ENCODE measurements at places on chromosomes 7 and 10. TPM values are rescaled to one million over a fixed set of nuclear protein-coding genes. Genes with fewer than 3 reads are reported as not detected.

DNA sequence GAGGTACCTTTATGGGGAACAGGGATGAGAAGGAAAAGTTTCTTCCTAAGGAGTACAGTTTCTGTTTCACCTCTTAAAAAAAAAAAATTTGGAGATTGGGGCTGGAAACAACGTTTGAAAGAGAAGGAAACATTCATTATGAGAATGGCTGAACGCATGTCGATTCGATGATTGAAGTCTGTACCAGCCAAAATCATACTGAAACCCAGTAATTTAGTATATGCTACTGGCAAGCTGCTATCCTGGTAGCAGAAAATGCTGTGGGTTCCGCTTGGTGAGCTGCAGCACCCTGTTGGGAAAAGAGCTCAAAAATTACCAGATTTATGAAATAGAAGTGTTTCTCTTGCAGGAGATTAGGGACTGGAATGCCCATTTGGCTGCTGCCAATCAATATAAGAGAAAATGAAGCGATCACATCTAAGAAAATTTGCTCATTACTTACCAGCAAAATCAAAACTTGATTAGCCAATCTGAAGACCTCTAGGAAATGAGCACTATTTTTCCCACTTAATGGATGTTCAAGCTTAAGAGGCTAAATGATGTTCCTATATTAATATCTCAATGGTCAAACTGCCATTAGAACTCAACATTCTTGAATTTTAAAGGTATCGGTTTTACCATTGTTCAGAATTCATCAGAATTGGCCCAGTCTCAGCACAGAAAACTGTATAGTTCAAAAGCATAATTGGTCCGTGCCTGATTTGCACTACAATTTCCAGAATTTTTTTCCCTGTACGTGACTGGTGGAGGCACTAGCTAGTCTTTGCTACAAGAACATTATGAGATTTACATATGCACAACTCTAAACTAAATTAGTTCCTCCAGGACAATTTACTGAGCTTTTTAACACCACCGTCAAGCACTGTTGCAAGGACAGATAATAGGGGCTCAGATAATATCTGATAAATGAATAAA is 1.2 kb upstream of the ITGB1 start:
- no peak for DNase-seq

DNA sequence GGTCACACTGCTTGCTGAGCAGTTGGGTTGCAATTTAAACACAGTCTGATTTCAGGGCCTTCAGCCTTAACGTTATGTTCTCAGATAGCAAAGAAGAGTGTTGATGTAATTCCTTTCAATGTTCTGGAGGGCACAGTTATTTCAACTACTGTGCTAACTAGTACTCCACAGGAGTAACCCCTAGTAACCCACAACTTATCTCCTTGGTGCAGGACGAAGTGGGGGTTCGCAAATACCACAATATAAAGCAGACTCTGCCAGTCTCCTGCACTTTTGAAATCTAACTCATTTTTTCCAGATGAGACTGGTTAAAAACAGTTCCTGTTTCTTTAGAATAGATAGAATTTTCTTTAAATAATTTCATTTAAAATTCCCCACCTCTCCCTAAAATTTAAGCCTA is 47.1 kb upstream of the NCAPG2 start:
- no peak for DNase-seq

GRCh38 chr7:101934618-101935017 is 117.2 kb downstream of the CUX1 start:
- DNase-seq: no peak

GRCh38 chr7:1637155-1637554 is 32.9 kb upstream of the ELFN1 start:
- no peak for DNase-seq

DNA sequence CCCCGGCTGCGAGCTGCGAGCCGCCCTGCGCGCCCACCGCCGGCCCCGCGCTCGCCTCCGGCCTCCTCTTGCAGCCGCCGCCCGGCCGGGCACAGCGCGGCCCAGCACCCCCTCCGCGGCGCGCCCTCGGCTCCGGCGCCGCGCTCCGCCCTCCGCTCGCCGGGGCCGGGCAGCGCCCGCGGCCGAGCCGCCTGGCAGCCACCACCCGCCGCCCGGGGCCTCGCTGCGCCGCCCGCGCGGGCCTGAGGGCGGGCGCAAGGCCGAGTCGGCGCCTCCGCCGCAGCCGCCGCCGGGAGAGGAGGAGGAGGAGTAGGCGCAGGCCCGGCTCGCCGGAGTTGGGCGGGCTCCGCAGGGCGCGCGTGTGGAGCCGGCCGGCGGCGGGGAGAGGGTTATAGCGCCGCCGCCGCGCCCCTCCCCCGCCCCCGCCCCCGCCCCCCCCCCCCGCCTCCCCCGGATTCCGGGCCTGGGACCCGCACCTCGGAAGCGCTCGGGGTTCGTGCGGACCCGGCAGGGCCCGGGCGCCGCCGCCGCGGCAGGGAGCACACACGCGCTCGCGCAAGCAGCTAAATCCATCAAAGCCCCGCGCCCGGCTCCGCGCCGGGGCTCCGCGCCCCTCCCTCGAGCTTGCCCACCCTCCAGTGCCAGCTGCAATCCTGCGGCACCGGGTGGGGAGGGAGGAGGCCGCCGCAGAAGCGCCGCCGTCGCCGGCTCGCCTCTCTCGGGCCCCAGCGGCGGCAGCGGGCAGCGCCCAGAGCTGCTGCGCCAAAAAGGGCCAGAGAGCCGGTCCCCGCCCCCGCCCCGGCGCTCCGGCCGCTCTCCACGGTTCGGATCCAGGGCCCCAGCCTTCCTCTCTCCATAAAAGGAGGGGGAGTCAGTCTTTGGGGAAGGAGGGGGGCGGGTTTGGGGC is at the start of gene PDGFA:
Gene PDGFA (minus strand): TSS at position 363 of the 907 bp plus-strand sequence. CDS start 845 bp downstream, outside the sequence.
- DNase-seq: peak; percentile 74

GRCh38 chr7:31056775-31057346 is 4.8 kb downstream of the ADCYAP1R1 start:
- no peak for DNase-seq

DNA sequence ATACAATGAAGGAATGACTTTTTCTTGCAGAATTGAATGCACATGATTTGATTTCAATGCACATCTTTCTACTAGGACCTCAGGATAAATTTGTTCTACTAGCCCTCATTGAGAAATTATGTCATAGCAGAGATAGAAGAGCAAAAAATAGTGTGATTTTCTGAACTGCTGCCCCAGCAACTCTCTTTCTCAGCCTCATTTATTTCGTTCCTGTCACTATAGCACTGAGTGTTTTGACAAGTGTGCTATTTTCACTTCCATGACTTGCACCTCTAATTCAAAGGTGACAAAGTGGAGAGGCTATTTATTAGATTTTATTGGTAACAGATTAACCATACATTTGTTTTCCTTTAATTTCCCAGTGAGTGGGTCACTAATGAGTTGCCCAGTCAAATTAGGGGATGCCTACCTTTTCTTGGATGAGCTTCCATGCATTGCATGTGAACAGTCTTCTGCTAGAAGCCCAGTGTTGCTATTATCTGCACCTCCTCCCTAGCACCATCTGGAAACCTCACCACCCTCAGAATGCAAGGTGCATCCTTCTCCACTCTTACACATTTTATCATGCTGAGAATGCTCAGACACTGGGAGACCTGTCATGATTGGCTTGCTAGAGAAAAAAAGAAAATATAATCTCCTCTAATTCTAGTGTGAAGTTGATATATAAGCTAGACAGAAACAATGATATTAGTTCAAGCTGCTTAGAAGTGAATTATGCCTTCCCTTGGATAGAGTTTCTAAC is 119.6 kb upstream of the CTTNBP2 start:
- DNase-seq: no peak

- DNase-seq: no peak
Measured at GRCh38 chr10:132829403-132829802, 43.5 kb upstream of the NKX6-2 start.

GRCh38 chr10:68792115-68792514 is 35.2 kb upstream of the STOX1 start:
- DNase-seq: no peak

DNA sequence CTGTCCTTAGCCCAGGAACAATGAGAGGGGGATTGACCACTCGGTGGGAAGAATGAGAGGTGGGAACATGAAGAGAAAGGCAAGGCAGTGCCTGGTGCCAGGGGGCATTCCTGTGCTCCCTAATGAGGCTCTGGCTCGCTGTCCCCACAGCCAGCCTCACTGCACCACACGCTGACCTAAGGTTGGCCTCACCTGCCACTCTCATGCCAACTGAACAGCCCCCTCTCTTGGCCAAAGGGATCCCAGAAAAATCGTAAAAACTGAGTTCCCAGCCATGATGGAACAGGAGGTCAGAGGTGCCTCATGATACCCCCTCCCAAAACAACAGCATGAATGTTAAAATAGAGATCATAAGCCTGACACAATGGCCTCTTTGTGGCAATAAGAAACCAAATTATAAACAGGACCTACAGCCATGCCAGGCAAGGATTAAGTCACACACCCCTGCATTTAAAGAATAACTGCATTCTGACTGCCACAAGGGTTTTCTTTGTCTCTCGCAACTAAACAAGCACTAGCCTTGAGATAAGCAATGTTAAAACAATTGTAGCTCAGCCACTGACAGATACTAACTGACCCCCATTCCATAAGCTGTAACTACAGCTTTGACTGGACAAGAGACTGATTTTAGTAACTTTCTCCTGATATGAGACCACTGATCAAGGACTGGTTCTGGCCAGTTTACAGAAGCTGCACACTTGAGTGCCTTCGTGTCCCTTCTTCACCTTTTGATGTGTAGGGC is 149.2 kb downstream of the SH2D4B start:
- DNase-seq: no peak

GRCh38 chr10:100780324-100780723 is 34.9 kb downstream of the PAX2 start:
- DNase-seq: no peak

DNA sequence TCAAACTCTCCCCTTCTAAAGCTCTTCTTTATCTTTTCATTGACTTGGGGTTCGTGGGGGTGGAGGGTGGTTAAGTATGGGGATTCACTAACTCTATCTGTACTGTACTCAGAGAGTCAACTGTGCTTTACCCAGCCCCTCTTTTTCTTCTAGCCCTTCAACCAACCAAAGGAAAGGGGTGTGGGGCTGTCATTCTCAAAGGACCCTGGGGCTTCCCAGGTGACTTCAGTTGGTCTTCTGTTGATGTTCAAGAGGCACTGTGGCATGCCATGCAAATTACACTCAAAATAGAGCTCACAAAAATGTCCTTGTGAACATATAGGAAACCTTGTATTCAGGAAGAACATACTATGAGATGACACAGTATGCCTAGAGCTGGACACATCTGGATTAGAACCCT is 16.9 kb upstream of the RHOBTB1 start:
- DNase-seq: no peak

- DNase-seq: no peak
Measured at GRCh38 chr10:63920926-63921325, 399.7 kb downstream of the REEP3 start.

- peak; percentile 86 for DNase-seq
Measured at GRCh38 chr7:14761510-14762296, 140.8 kb downstream of the DGKB start.

PDE1C gene
- 0.67 TPM for total RNA-seq

FAM221A gene
- 6.5 TPM for total RNA-seq

UPF2 gene
- 12.8 TPM for total RNA-seq

CFAP46 gene
- total RNA-seq: 3.0 TPM

TCF7L2 gene
- 12.9 TPM for total RNA-seq

YWHAG gene
- 97.9 TPM for total RNA-seq

C10orf71 gene
- total RNA-seq: 3.1 TPM

Measured in cardiac muscle cell (in vitro differentiated cells and primary cell).